PC-9 (cell line): ENCODE measurements at places on chromosomes 2 and 18. TPM values are rescaled to one million over a fixed set of nuclear protein-coding genes. Genes with fewer than 3 reads are reported as not detected.

- DNase-seq: no peak
These were observed 163.1 kb downstream of the TMEM18 start for GRCh38 chr2:513981-514706.

The SH3BP4 gene
- total RNA-seq: 131 and 135 TPM in 2 replicates

The SAG gene
- total RNA-seq: not detected in 2 replicates

DNA sequence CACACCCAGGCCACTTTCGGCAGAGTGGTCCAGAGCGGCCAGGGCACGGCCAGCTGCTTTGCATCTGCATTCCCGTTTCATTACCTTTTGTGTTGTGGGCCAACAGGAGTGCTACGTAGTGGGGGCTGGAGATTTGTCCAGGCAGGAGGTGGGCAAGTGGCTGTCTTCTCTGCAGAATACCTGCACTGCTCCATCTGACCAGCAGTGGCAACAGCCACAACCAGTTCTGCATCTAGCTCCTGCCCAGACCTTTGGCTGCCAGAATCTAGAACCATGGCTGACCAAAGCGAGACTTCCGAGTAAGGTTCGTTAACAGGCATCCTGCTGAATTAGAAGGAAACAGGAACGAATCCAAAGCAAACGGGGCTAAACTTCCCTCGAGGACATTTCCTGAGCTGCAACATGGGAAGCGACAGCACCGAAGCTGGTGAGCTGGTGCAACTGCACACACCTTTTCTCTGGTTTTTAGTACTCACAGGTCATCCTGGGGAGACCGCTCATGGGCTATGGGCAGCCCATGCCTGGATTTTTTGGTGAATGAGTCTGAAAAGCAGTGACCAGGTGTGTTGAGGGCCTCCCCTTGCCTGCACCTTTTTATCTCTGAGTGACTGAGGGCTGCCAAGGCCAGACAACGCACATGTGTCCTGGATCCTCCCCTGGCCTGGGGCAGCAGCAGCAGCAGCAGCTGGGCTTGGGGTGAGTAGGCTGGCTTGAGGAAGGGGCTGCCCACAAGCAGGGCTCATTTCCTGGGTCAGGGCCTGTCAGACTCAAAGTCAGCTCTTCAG, 10.5 kb downstream of the GDF7 start:
- DNase-seq: no peak

GRCh38 chr2:43239981-43240765, 13.8 kb upstream of the ZFP36L2 start:
- no peak for DNase-seq

DNA sequence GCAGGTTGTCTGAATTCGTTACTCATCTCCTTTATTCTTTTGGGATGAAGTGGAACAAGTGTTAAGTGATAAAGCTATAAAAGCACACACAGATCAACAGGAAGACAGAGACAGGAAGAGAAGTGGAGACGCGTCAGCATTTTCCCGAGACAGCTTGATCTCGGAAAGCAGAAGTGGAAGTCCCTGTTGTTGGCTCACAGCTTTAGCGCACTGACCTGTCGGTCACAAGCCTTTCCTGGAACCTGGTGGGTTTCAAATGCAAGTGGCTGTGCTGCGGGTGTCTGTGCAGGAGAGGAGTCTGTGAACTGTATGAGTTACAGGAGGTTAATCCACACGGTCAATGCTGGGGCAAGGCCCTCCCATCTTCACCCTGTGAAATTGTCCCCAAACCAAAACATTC, 116.6 kb upstream of the PELI1 start:
- DNase-seq: no peak

The REG3A gene
- total RNA-seq: not detected in 2 replicates

The GLB1L gene
- total RNA-seq: 7.9 and 10.8 TPM in 2 replicates

DNA sequence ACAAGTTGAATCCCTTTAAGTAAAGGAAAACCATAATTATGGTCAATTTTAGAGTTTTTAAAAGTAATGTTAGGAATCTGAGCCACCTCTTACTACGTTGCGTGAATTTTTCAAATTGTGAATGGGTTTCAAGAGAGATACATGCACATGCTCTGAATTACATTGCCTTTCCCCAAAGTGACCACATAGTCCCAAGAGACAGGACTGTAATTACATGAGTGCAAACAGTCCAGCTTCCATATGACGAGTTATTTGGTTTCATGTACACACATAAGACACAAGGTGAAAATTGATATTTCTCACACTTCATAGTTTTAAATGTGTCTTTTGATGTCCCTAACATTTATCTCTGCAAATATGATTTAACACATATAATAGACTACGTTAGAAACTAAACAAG, 850.8 kb downstream of the LRP1B start:
- no peak for DNase-seq

DNA sequence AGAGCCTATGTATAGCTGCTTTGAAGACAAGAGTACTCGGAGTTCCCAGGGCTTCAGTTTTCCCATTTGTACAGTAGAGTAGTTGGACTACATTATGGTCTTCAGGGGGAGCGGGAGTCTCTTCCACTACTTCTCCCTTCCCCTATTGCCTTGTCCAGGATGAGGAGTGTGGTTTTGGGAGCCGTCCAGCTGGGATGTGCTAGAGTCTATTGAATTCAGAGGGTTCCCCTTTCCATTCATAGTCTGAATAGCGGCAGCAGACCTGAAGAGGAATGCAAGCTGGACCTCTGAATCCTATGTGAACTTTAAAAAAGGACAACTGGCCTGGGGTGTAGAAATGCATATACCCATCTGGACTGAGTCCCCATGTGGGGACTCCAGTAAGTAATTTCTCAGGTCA, 43.5 kb upstream of the EPG5 start:
- DNase-seq: no peak

DNA sequence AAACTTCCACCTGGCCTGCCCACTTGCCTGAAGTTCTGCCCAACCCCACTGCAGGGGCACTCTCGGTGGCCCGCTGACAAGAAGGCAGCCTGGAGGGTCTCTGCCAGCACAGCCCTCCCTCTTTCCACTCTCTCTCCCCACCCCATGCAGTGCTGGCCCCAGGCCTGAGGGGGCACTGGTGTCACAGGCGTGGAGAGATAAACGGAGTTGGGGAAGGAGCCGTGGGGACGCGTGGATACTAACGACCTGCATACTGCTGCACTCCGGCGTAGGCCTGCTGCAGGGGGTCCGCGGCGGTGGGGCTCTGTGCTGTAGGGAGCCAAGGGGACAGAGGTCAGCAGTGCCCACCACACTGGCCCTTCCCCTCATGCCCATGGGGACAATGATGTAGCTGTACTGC, 299.3 kb downstream of the CELF4 start:
- no peak for DNase-seq

DNA sequence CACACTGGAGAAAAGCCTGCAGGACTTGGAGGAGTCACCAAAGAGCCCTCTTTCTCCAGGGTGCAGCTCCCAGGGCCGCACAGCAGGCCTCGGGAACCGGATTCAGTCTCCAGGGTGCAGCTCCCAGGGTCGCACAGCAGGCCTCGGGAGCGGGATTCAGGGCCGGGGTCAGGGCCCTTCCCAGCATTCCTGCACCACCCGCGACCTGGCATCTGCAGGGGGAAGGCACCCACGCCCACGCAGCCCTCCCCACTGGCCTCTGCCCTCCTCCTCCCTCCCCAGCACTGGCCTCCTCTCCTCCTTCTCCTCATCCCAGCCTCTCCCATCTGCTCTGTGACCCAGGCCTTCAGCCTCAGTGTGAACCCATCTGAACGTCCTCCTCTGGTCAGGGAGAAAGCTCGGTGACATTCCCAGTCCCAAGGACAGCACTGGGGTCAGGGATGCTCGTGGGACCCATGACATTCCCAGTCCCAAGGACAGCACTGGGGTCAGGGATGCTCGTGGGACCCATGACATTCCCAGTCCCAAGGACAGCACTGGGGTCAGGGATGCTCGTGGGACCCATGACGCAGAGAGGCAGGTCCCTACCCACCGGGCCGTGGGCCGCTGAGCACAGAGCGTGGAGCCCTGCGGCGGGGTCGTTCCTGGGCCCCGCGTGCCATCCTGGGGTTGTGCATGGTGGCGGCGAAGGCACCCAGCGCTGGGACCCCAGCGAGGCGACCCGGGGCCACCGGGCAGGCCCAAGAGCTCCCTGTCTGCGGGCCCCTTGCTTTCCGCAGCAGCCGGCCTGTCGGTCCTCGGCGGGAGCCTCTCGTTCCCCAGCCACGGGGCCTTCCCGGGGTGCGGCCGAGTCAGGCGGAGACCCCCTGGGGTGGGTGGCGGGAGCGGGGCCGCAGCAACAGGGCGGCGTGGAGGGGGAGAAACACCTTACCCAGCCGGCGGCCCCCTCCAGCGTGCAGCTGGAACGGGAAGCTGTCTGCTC, 550.2 kb upstream of the SALL3 start:
- no peak for DNase-seq

The SUMO1 gene
- 66.3 and 100 TPM in 2 replicates for total RNA-seq

- no peak for DNase-seq
These were observed 13.6 kb downstream of the CDH2 start for GRCh38 chr18:28163201-28163775.

GRCh38 chr2:75428646-75429443, 131.9 kb downstream of the EVA1A start:
- DNase-seq: no peak

DNA sequence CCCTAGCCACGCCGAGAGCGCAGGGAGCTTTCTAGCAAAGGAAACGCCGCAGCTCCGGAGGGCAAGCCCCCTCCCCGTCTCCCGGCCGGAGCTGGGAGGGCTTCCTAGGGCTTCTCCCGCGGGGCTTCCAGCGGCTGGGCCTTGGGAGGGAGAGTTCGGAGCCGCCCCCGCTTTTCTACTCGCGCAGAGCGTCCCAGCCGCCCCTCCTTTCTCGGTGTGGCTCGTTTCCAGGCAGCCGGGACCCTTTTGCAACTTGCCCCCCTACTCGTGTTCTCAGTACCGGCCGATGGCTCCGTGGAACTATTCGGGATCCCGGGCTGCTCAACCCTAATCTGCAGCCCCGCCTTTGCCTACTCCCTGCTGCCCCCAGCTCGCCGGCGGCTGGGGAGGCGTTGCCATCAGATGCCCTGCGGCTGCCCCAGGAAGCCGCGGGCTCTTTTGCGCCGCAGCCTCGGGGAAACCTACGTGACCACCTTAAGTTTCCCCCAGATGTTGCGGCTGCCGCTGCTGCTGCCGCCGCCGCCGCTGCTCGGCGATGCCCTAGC, 1.5 kb upstream of the NR4A2 start:
- no peak for DNase-seq

GRCh38 chr18:1665079-1665478, 760.4 kb downstream of the ADCYAP1 start:
- no peak for DNase-seq

DNA sequence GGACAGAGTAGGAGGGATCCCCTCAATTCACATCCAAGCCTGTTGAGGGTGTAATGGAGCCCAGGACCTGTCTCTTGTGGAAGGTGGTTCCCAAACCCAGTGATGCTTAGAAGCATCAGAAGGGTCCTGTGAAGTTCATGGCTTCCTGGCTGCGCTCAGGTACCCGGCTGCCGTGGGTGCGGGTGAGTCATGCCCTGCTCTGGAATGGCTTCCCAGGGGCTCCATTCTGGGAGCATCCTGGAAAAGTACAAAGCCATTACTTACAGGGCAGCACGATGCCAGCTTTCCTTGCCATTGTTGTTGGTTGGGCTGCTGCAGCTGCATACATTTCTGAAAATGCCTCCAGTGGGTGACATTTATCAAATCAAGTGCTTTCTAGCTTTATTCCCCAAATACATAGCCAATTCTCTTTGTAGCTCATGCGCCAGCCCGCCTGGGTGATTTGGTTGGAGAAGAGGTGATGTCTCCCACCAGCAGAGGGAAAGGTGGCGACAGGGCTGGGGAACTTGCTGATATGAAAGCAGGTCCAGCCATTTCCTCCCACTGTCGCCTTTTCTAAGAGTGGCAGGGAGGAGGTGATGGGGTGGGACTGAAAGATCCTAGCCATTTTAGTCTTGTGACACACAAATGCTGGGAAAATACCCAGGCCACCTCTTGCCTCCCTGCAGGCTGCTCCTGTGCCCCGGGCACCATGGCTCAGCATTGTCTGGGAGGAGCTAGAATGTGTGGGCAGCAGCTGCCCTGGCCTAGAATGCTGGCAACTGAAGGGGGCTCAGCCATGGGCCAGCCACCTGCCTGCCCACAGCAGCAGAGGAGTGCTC, 65.9 kb upstream of the HPCAL1 start:
- DNase-seq: no peak

- no peak for DNase-seq
These were observed 276.6 kb downstream of the PHLPP1 start for GRCh38 chr18:62991959-62992358.
